ENCODE measurements at places on chromosomes 16 and 17. TPM values are rescaled to one million over a fixed set of nuclear protein-coding genes. Genes with fewer than 3 reads are reported as not detected.

GRCh38 chr16:84061236-84061819 lies 18.7 kb upstream of the SLC38A8 start:
- no peak for DNase-seq

DNA sequence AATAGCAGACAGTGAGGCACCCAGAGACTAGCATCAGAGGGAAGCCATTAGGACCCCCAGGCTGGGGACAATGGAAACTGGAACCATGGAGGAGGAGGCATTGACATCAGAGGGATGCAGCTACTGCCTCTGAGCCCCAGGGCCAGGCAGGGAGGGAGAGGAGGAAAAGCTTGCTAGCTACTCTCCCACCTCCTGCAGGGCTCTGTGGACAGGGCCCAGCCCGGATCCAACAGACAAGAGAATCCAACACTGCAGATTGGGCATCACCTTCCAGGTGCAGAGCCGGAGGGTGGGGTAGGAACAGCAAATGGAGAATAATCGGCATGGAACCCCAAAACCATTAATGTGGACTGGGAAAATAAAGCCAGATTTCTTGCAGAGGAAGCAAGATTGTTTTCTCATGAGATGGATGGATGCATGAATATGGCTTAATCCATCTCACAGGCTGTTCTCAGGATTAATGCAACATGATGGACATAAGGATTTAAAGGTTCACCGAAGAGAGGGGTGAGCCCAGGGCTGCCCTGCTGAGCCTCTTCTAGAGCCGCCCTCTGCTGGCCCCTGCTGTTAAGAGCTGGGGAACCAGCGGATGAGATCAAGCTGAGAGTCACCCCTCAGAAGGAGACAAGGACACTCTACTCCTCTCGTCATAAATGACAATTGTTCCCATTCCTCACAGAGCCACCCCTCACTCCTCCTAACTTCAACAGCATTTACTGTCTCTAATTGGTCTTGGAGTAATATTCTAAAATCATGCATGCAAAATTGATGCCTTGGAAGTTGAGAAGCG lies 48.8 kb downstream of the DNAH3 start:
- peak; percentile 34 for DNase-seq

- DNase-seq, result no peak
Observed at GRCh38 chr17:44793885-44794842, 35.4 kb downstream of the ADAM11 start.

GRCh38 chr17:9544221-9544620 lies 31.4 kb downstream of the STX8 start:
- DNase-seq, result no peak

GRCh38 chr17:47106130-47106529 lies 83.0 kb downstream of the CDC27 start:
- DNase-seq, result no peak

The GPR142 gene
- not detected for total RNA-seq

The PRSS36 gene
- total RNA-seq, result 4.2 TPM

The SCNN1B gene
- 0.18 TPM for total RNA-seq

The PNMT gene
- total RNA-seq, result 9.7 TPM

The HS3ST3A1 gene
- 0.16 TPM for total RNA-seq

Data from left cardiac atrium (tissue), 4 donors.